Esophagus mucosa (tissue), 1 donor: ENCODE measurements at places on chromosomes 2 and 18. TPM values are rescaled to one million over a fixed set of nuclear protein-coding genes. Genes with fewer than 3 reads are reported as not detected.

- ATAC-seq = no peak
These were observed 12.0 kb upstream of the GTF2A1L start for GRCh38 chr2:48605482-48606175.

DNA sequence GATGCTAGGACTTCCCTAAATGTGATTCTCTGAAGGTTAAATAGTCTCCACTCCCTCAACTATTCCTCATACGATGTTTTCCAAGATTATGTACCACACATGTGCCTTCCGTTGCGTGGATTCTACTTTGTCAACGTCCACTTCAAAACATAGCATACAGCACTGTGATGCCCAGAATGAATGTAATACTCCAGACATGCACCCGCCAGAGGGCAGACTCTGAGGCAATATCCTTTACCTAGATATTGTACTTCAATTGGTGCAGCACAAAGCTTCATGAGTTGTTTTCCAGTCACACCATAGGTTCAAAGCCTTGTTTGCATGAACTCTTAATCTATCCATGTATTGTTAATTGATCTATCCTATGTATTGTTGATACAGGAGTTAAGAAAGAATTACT is 201.0 kb upstream of the NABP1 start:
- ATAC-seq = no peak

- ATAC-seq = no peak
These were observed 42.7 kb downstream of the VSNL1 start for GRCh38 chr2:17583166-17583565.

The LYPD6B gene
- total RNA-seq = 3.2 TPM

DNA sequence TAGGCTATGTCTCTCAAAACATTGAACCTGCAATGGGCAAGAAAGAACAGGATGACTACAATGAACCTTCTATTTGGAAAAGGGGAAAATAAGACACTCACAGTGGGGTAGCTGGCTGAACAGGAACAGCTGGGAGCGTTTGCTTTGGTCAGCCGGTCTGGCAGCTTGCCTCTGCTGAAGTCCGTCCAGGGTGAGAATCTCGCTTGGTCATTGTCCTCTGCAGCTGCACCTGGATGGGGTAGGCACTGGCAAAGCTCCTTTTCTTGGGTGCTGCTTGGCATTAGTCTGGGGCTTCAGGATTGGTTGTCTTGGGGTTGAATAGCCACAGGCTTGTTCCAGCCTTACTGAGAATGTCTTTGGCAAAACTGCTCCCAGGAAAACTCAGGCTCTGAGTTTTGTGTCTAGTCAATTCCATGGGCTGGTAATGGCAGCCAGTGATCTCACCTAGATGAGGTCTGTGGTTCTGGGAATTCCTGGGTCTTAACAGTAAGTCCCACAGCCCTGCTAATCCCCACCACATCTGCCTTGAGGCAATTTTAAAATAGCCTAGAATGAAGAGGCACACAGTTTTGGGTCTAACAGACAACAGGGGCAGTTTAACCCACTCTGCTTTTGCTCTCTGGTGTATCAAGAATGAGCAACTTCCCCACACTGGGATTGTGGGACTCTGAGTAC is 13.4 kb downstream of the NEDD4L start:
- ATAC-seq = peak; percentile 17

DNA sequence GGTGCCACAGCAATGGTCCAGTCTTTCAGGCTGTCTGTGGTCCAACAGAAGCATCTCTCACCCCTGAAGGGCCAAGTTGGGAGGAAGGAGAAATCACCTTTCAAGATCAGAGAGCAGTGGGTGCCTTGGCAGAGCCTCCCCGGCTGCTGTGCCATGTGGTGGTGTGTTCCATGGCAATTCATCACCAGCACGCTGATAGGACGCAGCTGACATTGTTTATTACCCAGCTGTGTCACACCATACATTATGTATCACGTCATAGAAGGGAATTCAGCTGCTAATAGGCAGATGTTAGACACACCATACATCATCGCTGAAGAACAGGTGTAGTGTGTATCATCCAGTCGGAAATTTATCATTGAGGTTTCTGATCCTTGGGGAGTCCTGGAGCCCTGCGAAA is 29.6 kb upstream of the RPL31 start:
- no peak for ATAC-seq

The TDRD15 gene
- total RNA-seq = not detected

The SH3RF3 gene
- total RNA-seq = 0.68 TPM

- no peak for ATAC-seq
These were observed 11.1 kb upstream of the DNPEP start for GRCh38 chr2:219398721-219399363.

The APOB gene
- total RNA-seq = 0.20 TPM

- ATAC-seq = no peak
These were observed 3.3 kb upstream of the RMDN2 start for GRCh38 chr2:37921781-37922180.

The ZNF804A gene
- total RNA-seq = not detected

GRCh38 chr2:158513841-158514240 is 57.1 kb downstream of the PKP4 start:
- ATAC-seq = no peak

DNA sequence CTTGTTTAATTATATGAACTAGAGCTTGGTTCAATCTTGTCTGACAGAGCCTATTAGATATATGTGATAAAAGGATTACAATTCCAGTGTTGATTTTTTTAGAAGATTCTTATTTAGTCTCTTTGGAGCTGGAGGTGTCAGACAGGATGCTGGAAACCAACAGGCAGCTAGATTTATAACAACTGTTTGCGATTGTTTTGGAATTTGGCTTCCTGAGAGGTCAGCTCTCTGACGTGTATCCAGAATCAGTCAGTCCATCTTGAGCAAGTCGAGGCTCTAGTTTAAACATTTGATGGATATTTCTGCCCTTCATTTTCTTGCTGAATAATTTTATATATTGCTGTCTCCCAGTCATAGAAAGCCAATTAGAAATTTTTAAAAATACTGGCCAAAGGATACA is 1062.9 kb downstream of the DPP10 start:
- ATAC-seq = no peak

- ATAC-seq = no peak
These were observed 177.5 kb downstream of the RBM43 start for GRCh38 chr2:151083856-151084795.
